ENCODE measurements at places on chromosomes 2 and 18.

DNA sequence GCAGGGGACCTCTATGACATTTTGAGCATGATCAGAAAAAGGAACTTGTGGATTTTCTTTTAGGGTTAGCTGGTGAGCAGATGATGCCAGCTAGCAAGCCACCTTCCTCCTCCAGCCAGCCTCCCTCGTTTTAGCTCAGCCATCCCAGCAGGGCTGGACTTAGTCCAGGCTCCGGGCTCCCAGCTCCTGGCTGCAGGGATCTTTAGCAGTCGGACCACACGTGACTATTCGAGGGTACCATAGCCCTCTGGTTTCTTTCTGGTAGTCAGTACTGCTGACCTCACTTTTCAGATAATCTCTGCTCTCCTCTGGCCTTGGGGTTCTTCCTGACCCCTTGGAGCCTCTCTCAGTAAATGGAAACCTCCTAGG, 31.8 kb downstream of the NCK2 start:
- no peak overlapping the region for H3K4me3 ChIP-seq
- peaks cover 9% of the 10 kb centered on the region for H3K4me1 ChIP-seq
- no peak for DNase-seq
- no peak overlapping the region for H3K27ac ChIP-seq

DNA sequence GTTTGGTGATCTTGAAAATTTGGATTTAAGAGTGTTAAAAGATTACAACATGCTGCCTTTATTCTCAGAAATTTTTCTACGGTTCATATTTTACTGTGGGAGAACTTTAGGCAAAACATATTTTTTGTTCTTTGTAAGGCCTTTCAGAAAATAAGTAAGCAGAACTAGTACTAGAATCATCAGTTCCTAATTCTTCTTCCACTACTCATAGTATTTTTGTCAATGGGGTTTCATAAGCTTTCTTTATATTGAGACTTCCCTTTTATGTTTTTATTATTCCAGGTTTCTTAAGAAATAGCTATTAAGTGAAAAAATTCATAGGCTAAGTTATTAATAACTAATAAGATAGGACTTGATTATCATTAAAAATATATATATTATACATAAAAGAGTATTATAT, 12.4 kb downstream of the UGGT1 start:
- H3K36me3 ChIP-seq, result no peaks in the 10 kb centered on the region
- no peaks in the 10 kb centered on the region for H3K27me3 ChIP-seq

GRCh38 chr2:238096311-238097011, 3.7 kb upstream of the ESPNL start:
- H3K4me3 ChIP-seq, result no peak overlapping the region
- no peaks in the 10 kb centered on the region for H3K27me3 ChIP-seq
- H3K36me3 ChIP-seq, result peaks cover 4% of the 10 kb centered on the region

GRCh38 chr2:230774348-230774951, 61.8 kb downstream of the CAB39 start:
- no peak for DNase-seq
- H3K4me1 ChIP-seq, result no peaks in the 10 kb centered on the region
- no peak overlapping the region for H3K27ac ChIP-seq
- no peak overlapping the region for H3K4me3 ChIP-seq
- no peaks in the 10 kb centered on the region for H3K27me3 ChIP-seq

DNA sequence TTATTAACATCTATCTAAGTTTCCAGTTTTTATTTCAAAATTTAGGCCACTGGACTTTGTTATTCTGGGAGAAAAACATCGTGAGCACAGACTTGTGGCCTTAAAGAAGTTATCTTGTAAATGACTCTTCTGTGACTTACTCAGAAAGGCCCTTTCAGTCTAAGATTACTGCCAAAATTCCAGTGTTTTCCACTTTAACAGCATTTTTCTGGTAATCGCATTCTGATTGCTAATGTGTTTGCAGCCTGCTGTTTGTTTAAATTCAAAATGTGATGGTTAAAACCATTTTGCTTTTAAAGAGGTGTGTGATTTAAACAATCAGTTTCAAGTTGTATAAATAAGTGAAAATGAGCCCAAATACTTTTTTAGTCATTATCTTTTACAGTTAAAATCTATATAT, 136.7 kb upstream of the DAPL1 start:
- DNase-seq, result no peak
- no peaks in the 10 kb centered on the region for H3K4me1 ChIP-seq

- no peaks in the 10 kb centered on the region for H3K27me3 ChIP-seq
- no peak overlapping the region for H3K4me3 ChIP-seq
- H3K36me3 ChIP-seq, result no peaks in the 10 kb centered on the region
- DNase-seq, result no peak
- peaks cover 4% of the 10 kb centered on the region for H3K4me1 ChIP-seq
- no peak overlapping the region for H3K27ac ChIP-seq
Measured at GRCh38 chr2:62477573-62477972, 28.4 kb downstream of the TMEM17 start.

DNA sequence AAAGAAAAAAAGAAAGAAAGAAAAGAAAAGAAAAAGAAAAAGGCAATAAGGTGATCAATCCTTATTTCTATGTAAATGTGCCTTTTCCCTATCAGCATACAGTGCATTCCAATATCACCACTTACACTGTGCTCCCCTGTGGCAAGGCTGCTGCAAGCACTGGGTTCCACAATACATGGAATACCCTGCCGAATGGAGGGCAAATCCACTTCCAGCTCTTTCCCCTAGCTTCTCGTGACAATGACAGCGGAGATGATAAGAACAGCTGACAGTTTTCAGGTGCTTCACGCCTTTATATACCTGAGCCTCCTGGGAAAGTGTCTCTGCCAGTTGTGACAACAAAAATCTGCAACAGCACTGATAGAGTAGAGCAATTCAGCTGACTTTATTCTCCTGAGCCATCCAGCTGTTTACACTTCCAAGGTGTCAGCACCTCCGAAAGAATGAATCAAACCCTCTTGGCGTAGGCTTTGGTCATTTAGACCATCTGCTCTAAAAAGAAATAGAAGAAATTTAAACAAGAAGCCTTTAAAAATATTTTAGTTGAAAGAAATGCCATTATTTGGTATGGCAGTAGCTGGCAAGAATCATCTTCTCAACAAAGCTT, 135.2 kb upstream of the RNF152 start:
- no peaks in the 10 kb centered on the region for H3K27me3 ChIP-seq
- no peak overlapping the region for H3K27ac ChIP-seq
- no peak for DNase-seq
- no peaks in the 10 kb centered on the region for H3K36me3 ChIP-seq
- H3K4me1 ChIP-seq, result peaks cover 1% of the 10 kb centered on the region

DNA sequence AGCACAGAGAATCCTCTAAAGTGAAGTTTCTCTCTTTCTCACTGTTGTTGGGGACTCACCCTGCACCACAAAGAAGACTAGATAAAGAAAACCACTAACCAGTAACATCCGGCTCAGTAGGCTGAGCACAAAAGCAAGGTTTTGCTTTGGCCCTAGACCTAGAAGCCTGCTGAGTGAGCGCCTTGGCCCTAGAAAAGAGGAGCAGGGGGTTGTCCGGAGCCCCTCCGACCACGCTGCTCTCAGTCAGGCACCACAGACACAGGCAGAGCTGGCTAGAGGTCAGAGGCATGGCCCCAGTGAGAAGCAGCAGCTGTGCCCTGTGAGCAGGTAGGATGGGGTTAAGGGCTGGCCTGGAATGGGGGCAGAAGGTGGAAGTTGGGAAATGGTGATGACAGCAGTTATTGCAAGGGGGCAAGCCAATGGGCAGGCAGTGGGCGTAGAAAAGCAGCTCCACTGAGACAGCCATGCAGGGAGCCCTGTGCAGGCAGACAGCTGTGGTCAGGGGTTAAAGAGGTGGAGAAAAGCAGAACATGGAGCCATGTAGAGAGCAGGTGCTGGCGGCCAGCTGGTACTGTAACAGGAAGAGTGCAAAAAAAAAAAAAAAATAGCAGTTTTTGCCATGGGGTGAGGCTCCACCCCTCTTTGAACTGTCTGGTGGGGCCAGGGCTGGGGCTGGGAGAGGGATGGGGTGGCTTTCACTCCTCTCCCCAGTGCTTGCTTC, 36.9 kb upstream of the SLC14A1 start:
- peaks cover 9% of the 10 kb centered on the region for H3K4me1 ChIP-seq
- no peaks in the 10 kb centered on the region for H3K27me3 ChIP-seq
- H3K4me3 ChIP-seq, result no peak overlapping the region
- no peak overlapping the region for H3K27ac ChIP-seq

- H3K27me3 ChIP-seq, result no peaks in the 10 kb centered on the region
- no peaks in the 10 kb centered on the region for H3K36me3 ChIP-seq
- no peak for DNase-seq
- no peaks in the 10 kb centered on the region for H3K4me1 ChIP-seq
- no peak overlapping the region for H3K4me3 ChIP-seq
- no peak overlapping the region for H3K27ac ChIP-seq
Measured at GRCh38 chr2:11553661-11554398, 20.0 kb downstream of the GREB1 start.

DNA sequence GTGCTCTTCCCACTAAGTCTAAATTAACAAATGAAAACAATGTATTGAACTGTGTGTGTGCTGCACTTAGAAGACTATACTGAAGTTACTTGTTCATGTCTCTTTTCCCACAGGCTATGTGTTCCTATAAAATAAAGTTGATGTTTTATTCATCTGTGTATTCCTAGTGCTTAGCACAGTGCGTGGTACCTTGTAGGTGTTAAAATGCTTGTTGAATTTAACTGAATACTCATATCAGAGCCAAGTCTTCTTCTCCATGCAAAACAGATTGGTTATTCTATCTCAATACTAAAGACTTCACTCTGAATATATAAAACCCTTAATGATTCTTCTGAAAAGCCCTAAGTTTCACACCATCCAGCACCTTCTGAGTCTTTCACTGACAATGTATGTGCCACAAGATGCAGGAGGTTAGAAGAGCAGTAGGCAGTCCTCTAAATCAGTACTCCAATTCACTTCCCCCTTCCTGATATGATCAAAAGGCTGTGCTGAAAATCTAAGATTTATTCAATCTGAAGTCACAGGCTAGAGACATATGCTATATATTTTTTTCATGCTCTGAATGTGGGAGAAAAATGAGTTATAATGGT, 231.7 kb upstream of the CCDC150 start:
- H3K27ac ChIP-seq, result no peak overlapping the region
- no peak for DNase-seq
- H3K4me3 ChIP-seq, result no peak overlapping the region
- H3K36me3 ChIP-seq, result no peaks in the 10 kb centered on the region

- no peak overlapping the region for H3K4me3 ChIP-seq
- no peak overlapping the region for H3K27ac ChIP-seq
- DNase-seq, result peak; percentile 4
Measured at GRCh38 chr18:57294547-57294946, 57.8 kb upstream of the ST8SIA3 start.

DNA sequence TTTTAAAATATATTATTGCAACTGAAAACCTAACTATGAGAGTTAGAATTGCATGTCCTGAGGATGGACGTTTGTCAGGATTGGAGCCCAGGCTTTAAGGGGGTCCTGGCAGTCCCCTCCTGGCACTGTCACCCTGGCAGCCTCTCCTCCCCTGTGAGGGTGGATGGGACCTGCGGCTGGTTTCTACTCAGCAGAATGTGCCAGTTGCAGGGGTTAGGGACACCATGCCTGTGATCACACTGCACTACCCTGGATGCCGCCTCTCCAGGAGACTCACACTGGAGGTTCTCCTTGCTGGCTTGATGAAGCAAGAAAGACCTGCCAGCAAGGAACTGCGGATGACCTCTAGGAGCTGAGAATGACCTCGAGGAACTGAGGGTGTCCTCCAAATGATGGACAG, 356.7 kb upstream of the MYT1L start:
- no peaks in the 10 kb centered on the region for H3K27me3 ChIP-seq
- H3K4me3 ChIP-seq, result no peak overlapping the region
- no peak for DNase-seq
- H3K4me1 ChIP-seq, result no peaks in the 10 kb centered on the region
- no peak overlapping the region for H3K27ac ChIP-seq

DNA sequence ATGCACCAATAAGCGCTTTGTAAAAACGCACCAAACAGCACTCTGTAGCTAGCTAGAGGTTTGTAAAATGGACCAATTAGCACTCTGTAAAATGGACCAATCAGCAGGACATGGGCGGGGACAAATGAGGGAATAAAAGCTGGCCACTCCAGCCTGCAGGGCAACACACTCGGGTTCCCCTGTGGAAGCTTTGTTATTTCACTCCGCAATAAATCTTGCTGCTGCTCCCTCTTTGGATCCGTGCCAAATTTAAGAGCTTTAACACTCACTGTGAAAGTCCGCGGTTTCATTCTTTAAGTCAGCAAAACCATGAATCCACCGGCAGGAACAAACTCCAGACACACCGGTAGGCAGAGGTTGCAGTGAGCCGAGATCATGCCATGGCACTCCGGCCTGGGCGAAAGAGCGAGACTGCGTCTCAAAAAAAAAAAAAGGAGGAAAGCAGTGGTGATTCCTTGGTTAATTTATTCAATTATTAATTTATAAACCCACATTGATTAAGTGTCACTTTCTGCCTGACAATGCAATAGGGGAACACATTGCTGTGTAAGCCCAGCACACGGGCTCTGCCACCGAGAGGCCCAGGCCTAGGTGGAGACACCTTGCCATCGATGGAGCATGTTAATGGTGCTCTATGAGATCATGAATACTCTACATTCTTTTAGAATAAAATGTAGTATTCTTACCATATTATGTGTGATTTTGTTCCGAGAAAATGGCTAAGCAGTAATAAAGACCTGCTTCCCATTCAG, 687.6 kb upstream of the HS6ST1 start:
- DNase-seq, result no peak
- H3K27me3 ChIP-seq, result no peaks in the 10 kb centered on the region
- no peak overlapping the region for H3K27ac ChIP-seq

- no peak for DNase-seq
- H3K36me3 ChIP-seq, result no peaks in the 10 kb centered on the region
- no peaks in the 10 kb centered on the region for H3K4me1 ChIP-seq
- H3K27me3 ChIP-seq, result no peaks in the 10 kb centered on the region
- no peak overlapping the region for H3K4me3 ChIP-seq
- H3K27ac ChIP-seq, result no peak overlapping the region
Measured at GRCh38 chr2:149928011-149928410, 340.4 kb upstream of the MMADHC start.

- H3K36me3 ChIP-seq, result no peaks in the 10 kb centered on the region
- no peaks in the 10 kb centered on the region for H3K27me3 ChIP-seq
- H3K4me3 ChIP-seq, result no peak overlapping the region
- DNase-seq, result no peak
Measured at GRCh38 chr2:166695154-166695553, 193.1 kb upstream of the XIRP2 start.

GRCh38 chr18:63963615-63964256, 6.1 kb upstream of the SERPINB8 start:
- no peaks in the 10 kb centered on the region for H3K27me3 ChIP-seq
- no peak overlapping the region for H3K4me3 ChIP-seq
- no peaks in the 10 kb centered on the region for H3K4me1 ChIP-seq
- no peak for DNase-seq

GRCh38 chr2:203404996-203405395, 76.8 kb downstream of the ABI2 start:
- no peak for DNase-seq
- no peaks in the 10 kb centered on the region for H3K4me1 ChIP-seq
- H3K4me3 ChIP-seq, result no peak overlapping the region
- no peak overlapping the region for H3K27ac ChIP-seq
- H3K27me3 ChIP-seq, result no peaks in the 10 kb centered on the region

- H3K4me1 ChIP-seq, result no peaks in the 10 kb centered on the region
- H3K36me3 ChIP-seq, result no peaks in the 10 kb centered on the region
- H3K4me3 ChIP-seq, result no peak overlapping the region
Measured at GRCh38 chr2:20241973-20242726, 17.2 kb upstream of the SDC1 start.

All from iPS DF 6.9 (cell line).